IPS-NIHi11 (cell line): ENCODE measurements at places on chromosomes 1 and 21.

- DNase-seq = no peak
Measured at GRCh38 chr21:38913893-38914527, 108.3 kb downstream of the ETS2 start.

DNA sequence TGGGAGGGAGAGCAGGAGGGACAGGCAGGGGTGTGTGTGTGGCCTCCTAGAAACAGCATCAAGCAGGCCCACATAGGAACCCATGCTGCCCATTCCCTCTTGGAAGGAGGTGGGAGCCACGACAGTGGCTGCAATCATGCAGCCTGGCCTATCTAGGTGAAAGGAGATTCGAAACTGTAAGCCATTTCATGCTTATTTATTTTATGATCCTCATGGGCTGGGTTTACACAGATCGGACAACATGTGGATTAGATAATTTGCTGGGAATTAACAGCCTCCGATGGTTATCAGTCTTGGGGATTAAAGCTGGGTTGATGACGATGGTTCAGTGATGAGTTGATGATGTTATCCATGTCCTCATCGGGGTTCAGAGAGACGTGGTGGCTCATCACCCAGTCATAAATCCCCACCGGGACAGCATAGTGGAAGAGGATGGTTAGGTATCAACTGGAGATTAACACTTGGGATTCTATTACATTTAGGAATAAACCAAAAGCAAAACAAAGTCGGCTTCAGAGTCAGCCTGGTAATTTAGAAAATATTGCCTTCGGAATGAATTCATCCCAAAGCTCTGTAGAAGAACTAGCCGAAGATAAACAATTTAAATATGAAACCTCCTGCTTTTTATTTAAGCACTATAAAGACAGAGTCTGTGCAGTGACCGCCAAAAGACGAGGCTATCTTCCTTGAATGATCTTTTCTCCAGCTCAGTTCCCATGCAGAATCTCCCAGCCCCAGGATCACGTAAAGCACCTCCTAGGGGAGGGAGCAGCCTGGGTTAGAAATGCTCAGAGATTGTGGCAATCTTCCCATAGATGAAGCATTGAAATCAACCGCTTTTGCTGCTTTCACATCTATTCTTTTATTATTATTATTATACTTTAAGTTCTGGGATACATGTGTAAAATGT is 252.8 kb downstream of the FOXD2 start:
- no peak for DNase-seq

DNA sequence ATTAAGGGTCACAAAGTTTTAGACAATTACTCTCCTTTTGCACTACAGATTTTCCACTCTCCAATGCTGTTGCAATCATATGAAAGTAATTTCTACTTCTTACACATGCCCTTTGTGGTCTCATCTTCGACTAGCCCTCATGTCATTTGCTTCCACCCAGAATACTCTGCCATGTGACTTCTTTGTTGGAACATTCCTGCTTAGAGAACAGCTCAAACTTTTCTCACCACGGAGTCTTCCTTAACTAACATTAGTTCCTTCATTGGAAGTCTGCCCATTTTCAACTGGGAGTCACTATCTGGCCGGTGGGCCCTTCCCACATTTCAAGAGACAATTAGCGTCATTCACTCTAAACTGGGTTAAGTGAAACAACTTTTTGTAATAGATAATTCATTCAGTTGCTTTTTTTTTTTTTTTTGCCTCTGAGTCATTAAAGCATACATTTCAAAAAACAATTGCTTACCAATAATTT is 142.6 kb upstream of the PALMD start:
- DNase-seq = no peak

DNA sequence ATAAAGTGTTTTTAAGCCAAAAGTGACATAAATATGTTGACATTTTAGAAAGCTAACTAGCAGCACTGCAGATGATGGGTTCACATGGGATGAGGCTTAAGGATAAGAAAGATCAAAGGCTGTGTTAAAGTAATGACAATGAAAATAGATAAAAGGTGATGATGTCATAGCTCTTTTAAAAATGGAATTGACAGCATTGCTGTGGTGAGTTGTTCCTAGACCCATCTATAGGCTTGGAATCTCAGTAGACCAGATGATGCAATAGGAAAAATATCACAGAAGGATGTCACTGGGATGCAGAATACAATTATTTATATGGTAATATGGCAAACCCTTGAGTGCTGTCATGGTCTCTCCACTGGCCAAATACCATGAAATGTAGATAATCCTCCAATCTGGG is 286.0 kb downstream of the PLA2G4A start:
- DNase-seq = no peak

DNA sequence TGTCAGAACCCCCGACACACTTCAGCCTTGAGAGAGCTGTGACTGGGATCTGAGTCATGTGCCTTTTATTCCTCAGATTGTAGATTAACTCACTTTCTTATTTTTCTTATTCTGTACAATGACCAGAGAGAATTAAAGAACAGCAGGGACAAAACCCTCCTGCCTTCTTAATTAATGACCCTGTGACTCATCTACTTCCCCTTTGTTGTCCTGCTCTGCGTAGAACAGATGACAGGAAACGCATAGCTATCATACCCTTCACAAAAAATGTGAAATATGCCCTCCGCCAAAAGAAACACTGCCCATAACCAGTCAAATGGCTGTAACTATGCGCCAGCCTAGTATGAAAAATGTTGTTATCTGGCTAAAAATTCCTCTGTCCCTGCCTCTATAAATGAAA is 9.1 kb upstream of the PADI2 start:
- DNase-seq = peak; percentile 49
